ENCODE measurements at places on chromosomes 2 and 18. TPM values are rescaled to one million over a fixed set of nuclear protein-coding genes. Genes with fewer than 3 reads are reported as not detected.

- DNase-seq: no peak
These were observed 24.4 kb upstream of the TEX44 start for GRCh38 chr2:231568098-231568784.

DNA sequence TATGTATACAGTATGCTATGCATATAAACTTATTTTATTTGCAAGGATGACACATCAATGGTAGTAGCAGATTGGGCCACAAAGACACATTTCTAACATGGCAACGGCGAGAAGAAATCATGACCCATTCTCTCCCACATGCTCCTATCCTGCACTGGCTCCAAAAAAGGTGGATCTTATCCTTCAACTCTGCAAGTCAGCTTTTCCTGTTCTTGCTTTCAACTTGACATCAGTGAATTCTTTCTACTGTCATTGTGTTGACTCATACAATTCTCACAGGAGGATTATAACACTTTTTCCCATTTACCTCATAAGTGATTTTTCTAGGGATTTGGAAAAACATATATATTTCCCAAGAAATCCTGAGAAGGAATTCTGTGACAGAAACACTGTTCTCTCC is 53.1 kb downstream of the ACVR1 start:
- DNase-seq: no peak

DNA sequence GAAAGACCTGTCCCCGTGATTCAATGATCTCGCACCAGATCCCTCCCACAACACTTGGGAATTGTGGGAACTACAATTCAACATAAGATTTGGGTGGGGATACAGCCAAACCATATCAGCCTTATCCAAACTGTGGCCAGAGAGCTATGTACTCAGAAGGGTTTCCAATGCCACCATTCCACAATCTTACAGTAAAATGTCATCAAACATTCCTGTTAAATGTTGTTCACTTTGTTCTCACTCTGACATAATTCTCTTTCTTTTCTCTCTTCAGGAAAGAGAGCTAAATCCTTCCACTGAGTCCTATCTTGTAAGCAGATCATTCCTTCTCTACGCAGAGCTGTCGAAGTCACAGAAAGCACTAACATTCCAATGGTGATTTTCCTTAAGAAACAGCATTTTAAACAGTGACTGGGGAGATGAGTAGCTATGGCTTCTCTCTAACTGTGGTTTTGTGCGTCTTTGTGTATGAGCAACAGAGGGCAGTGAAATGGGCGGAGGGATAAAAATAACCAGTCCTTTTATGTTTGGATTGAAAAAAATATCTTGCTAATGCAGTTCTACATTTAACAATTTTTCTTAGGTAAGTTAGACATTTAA is 684.7 kb downstream of the EPHA4 start:
- no peak for DNase-seq

- DNase-seq: no peak
These were observed 128.2 kb downstream of the HDAC4 start for GRCh38 chr2:239272626-239273025.

- no peak for DNase-seq
These were observed 199.9 kb downstream of the HDAC4 start for GRCh38 chr2:239200646-239201530.

DNA sequence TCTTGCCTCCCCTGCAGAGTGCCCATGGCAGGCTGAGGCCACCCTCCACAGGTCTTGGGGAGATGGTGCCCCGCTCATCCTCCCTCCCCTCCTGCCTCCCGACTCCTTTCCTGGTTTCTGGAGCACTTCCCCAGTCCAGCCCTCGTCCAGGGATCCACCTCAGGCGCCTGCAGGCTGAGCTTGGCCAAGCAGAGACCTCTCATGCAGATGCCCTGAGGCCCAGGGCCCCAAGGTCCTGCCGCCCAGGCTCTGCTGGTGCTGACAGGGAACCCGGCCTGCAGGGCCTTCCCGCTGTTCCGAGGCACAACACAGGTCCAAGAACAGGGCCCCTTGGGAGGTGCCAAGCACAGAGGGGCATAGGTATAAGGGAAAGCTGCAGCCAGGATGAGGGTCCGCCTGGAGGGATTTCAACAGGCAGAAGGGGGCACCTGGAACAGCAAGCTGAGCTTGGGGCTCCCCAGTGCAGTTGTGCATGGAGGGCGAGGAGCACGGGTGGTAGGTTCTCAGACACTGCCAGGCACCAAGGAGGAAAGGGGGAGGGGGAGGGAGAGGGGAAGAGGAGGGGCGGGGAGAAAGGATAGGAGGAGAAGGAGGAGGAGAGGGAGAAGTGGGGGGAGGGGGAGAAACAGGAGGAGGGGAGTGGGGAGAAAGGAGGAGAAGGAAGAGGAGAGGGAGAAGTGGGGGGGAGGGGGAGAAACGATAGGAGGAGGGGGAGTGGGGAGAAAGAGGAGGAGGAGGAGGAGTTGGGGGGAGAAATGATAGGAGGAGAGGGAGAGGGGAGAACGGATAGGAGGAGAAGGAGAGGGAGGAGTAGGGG is 1.2 kb upstream of the ANO7 start:
- no peak for DNase-seq

GRCh38 chr2:43154685-43155084 is 71.7 kb downstream of the ZFP36L2 start:
- no peak for DNase-seq

DNA sequence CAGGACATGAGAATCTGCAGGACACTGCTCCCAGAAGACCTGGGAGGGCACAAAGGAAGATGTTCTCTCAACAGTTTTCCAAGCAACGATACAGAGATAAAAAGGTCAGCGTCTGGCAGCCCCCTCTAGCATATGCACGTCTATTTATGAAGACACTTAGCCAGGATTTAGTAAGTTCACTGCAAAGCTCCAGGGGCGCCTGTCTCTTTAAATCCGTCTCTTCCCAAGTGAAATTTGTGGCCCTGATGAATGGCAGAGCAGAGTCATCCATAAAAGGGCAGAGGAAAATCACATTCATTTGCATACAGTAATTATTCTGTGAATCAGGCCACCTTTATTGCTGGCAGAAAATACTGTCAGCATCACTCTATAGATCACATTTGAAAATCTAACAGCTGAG is 390.9 kb upstream of the SMIM21 start:
- DNase-seq: no peak

- no peak for DNase-seq
These were observed 746 bp upstream of the POLR1B start for GRCh38 chr2:112541315-112542122.

DNA sequence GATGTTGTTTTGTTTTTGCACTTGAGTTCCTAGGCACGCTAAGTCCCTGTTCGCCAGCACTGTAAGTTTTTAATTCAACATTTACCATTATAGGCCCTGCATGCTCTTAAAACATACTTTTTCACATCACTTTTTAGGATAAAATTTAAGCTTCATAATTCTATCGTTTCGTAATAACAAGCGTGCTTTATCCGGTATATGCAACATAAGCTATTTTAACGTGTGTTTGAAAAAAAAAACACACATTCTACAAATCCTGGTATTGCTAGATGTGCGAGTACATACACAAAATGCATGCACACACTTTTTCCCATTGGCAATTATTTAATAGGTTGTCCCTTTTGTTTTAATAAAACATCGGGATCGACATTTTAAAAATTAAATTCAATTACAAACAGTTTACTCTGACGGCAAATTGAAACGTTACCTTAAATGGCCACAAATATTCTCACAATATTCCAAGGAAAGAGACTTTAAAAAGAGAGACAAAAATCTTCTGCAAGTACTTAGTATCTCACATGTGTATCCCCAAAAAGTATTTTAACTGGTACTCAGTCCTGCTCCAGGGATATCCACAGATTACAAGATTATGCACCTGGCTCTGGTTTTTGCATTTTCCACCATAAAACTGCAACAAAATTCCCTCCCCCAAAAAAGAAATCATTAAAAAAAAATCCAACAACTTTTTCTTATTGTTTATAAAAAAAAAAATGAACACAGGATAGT is 1.0 kb upstream of the TCF4 start:
- DNase-seq: no peak

GRCh38 chr2:177930916-177931315 is 141.7 kb downstream of the PDE11A start:
- no peak for DNase-seq

- DNase-seq: peak; percentile 12
These were observed 79.1 kb downstream of the PLCL1 start for GRCh38 chr2:197883354-197884032.

- DNase-seq: no peak
These were observed 420.6 kb downstream of the TDRD15 start for GRCh38 chr2:21544392-21544791.

DNA sequence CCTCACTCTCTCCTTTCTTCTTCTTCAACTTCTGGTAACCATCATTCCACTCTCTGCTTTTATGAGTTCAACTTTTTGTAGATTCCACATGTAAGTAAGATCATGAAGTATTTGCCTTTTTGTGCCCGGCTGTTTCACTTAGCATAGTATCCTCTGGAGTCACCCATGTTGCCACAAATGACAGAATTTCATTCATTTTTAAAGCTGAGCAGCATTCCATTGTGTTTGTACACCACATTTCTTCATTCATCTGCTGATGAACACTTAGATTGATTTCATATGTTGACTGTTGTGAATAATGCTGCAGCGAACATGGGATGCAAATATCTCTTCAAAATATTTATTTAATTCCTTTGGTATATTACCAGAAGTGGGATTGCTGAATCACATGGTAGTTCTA is 133.6 kb upstream of the ERBB4 start:
- no peak for DNase-seq

- no peak for DNase-seq
These were observed 173.5 kb downstream of the PRPF40A start for GRCh38 chr2:152543717-152544116.

DNA sequence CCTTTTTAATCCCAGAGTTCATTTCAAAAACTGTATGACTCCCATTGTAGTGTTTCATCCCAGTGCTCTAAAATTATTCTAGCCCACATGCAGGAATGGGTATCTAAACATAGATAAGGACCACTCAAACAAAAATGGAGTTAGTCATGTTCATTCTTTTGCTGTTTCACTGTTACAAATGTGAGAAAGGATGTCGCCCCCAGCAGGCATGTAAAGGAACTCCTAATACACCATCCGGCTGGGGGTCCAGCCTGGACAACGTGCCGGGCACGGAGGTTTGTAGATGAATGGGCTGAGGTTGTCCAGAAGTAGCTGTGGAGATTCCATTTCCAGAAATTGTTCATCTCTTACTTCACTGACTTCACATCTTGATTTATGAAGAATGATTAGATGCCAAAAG is 101.9 kb upstream of the RAB12 start:
- no peak for DNase-seq

DNA sequence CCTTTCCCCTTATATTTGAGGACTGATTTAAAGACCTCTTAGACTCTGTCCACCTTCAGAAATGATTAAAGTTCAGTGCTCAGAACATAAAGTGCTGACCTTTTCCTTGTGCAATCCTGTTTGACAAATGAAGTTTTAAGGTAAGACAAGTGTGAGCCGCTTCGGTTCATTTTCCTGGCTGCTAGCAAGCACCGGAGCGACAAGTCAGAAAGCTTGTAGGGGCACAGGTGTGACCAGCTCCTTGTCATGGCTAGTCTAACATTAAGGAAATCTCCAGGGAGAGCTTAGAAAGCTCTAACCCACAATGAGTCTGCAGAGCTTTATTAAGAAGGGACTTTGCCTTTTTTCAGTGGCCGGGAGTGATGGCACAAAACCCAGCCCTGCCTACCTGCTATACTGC is 2.3 kb upstream of the NCKAP5 start:
- no peak for DNase-seq

DNA sequence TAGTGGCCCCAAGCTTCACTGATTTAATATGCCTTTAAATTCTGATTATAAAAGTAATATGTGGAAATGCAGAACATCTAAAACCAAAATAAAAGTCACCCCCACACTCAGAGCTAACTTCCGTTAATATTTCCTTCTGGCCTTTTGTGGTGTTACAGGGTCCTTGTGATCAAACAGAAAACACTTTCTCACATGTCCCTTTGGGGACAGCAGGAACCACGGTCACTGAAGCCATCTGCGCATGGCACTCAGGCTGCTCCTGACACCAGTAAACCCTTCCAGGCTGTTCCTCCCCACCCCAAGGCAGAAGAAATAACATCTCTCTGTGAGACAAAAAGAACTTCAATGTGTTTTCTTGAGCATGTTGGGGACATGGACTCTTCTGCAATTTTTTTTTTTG is 25.1 kb upstream of the GPR17 start:
- DNase-seq: no peak

DNA sequence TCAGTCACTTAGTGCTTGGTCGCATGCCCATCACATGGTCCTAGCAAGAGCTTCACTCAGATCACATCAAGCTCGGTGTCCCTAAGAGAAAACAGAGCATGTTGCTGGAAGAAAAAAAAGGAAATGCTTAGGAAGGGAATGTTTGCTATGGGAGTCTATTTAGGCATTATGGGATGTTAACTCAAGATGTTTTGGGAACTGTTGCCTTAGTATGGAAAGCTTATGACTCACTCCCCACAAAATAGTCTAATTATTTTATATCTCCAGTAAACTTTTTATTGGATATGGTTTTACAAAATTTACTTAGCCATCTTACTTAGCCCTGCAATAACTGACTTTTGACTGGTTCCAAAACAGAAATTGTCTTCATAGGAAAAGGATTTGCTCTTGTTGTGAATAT is 439.5 kb upstream of the ZEB2 start:
- DNase-seq: no peak

DNA sequence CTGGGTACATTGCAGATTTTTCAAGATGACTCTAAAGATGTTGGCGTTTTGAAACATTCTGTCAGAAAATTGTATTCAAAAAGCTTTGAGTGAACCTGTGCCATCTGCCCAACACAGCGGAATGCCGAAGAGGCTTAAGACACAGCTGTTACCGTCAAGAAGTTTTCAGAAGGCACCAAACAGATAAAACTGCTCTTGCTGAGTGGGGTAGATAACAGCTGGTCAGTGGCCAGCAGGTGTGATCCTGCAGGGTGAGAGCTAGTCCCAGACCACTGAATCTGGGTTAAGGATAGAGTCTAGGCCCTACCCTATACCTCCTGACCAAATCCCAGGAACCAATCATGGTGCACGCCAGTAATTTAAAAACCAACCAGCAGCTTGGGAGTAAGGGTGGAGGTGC is 60.5 kb upstream of the B3GNT7 start:
- no peak for DNase-seq

DNA sequence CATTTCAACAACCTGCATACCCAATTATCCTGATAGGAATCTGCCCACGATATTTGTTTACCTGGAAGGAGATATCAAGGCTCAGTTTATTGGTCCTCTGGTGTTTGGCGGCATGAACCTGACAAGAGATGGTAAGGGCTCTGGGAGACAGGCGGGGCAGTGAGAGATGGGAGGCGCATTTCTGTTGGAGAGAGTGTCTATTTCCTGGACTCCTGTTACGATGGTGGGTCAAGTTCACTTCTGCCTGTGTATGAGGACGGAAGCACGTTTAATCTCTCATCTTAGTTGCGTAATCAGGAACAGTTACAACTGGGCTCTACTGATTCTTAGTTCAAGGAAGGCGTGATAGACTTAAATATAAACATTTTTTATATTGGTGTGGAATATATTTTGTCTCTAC is 8.9 kb downstream of the PDCL3 start:
- DNase-seq: no peak

GRCh38 chr2:141941210-141941714 is 189.6 kb downstream of the LRP1B start:
- DNase-seq: no peak

GRCh38 chr2:102206666-102207341 is 20.0 kb downstream of the IL1RL2 start:
- DNase-seq: no peak

The SPEG gene
- total RNA-seq: 9.9 TPM

The INHA gene
- total RNA-seq: not detected

The GCC2 gene
- total RNA-seq: 24.7 TPM

The NT5DC4 gene
- not detected for total RNA-seq

The MALL gene
- 6.1 TPM for total RNA-seq

The NOL4 gene
- 0.42 TPM for total RNA-seq

The TNFRSF11A gene
- 0.42 TPM for total RNA-seq

The CPLX4 gene
- not detected for total RNA-seq

Measured in kidney epithelial cell (primary cell).